NCI-H1105 treated with DMSO at 0.1 percent for 48 hours (cell line): ENCODE measurements at places on chromosomes 16 and 17.

- DNase-seq, result no peak
Observed at GRCh38 chr16:11615748-11616447, 29.2 kb upstream of the LITAF start.

GRCh38 chr16:69481901-69482341 lies 57.5 kb downstream of the CYB5B start:
- DNase-seq, result peak; percentile 35

GRCh38 chr17:66647391-66647983 lies 187.4 kb upstream of the CACNG5 start:
- no peak for DNase-seq

GRCh38 chr17:50690887-50691549 lies 16.7 kb downstream of the ANKRD40 start:
- DNase-seq, result no peak

GRCh38 chr17:65231086-65231485 lies 93.9 kb downstream of the RGS9 start:
- no peak for DNase-seq

DNA sequence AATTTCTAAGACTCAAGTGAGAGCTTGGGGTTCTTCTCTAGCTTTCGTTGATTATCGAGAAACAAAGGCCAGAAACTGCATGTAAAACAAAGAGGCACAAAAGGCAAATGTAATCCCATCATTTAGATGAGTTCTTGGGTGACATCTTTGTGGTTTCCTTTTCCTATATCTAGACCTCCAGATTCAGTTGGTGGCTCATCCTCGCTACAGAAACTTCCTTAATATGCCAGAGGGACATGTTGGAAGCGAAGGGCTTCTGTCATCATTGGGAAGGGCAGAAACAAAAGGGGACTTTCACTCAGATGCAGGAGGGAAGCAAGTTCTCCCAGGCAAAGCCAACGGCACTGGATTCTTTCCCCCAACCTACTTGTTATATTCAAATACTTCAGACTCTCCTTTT lies 150.6 kb upstream of the ZFHX3 start:
- DNase-seq, result no peak

DNA sequence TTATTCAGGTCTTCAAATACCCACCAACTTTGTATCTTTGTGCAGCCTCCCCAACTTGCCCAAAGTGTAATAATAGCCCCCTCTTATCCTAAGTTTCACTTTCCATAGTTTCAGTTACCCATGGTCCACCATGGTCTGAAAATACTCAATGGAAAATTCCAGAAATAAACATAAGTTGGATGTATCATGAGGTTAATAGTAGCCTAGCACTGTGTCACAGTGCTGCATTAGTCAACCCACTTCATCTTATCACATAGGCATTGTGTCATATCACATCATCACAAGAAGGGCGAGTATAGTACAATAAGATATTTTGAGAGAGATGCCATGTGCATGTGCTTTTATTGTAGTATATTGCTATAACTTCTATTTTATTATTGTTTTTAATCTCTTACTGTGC lies 21.9 kb downstream of the OMG start:
- no peak for DNase-seq

- DNase-seq, result no peak
Observed at GRCh38 chr17:80737106-80738019, 192.7 kb downstream of the RPTOR start.

DNA sequence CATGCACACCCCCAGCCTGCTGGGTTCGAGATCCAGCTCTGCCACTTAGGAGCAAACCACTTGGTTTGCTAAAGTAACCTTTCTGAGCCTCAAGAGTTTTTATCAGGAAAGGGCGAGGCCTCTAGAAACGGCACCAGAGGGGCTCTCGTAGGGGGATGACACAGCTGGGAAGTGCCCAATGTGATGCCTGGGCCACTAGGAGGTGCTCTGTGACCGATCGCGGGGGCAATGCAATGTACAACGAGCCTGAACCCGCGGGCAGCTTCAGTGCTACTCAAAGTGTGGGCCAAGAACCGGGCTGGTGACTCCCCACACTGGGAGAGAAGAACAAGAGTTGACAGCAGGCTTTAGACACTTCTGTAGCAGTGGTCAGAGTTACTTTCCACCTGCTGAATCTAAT lies 9.4 kb downstream of the C16orf89 start:
- no peak for DNase-seq

DNA sequence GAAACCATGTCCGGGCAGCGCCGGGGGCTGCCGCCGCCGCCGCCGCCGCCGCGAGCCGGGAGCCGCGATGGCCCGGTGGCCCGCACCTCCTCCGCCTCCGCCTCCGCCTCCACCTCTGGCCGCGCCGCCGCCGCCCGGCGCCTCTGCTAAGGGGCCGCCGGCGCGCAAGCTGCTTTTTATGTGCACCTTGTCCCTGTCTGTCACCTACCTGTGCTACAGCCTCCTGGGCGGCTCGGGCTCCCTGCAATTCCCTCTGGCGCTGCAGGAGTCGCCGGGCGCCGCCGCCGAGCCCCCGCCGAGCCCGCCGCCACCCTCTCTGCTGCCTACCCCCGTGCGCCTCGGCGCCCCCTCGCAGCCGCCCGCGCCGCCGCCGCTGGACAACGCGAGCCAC lies 587 bp downstream of the HS3ST4 start:
- peak; percentile 27 for DNase-seq

- no peak for DNase-seq
Observed at GRCh38 chr17:75460295-75460694, 3.9 kb downstream of the TMEM94 start.
